ENCODE measurements at places on chromosomes 12 and 14.
A peak's percentile ranks its signal among the peaks of the same experiment; 100 is the strongest.

- DNase-seq = no peak
Observed at GRCh38 chr12:11457996-11458645, 62.8 kb upstream of the PRB2 start.

DNA sequence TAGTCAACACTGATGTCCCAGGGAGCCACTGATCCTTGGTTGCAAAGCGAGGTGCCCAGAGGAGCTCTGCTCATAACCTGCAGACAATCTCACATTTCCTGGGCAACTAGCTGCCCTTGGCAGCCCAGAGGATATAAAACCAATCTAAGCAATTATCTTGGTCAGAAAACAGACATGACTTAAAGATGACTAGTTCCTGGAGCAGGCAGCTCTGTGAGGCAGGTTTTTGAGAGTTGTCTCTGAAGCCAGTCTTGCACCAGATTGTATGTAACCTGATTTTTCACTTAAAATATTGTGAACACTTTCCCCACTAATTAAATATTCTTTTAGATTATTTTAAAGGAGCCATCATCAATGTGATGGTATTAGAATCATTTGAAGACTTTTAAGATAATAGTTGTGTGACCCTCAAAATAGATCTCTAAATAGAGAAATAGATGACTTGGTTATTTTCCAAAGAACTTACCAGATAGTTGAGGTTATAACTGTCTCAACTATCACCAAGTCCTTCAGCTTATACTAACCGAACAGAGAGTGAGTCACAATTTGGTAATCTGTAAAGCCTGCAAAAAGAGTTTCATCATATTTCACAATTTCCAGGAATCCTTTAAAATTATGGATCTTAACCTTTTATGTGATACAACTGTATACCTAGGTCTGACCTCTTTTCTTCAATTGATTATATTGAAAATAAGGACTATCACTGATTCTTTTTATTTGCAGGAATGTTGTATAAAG is 75.9 kb downstream of the LIN7A start:
- DNase-seq = no peak

DNA sequence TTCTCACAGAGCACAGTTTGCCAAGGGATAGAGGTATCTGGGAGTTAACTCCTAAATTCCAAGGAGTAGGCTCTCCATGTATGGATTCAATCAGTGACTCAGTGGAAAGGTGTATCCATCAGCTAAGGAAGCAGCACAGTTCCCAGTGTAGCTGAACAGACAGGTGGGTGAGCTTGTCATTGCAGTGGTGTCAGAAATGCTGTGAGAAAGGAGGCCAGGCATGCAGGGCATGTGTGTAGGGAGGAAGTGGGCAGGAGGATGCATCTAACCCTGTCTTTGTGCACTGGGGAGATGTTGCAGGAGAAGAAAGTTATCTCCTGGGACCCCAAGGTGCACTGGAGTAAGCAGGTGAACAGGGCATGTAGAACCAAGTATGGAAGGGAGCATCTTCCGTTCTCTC is 539.0 kb downstream of the VRK1 start:
- no peak for DNase-seq

- no peak for DNase-seq
Observed at GRCh38 chr12:128191380-128191779, 75.6 kb upstream of the TMEM132C start.

- no peak for DNase-seq
Observed at GRCh38 chr12:52876372-52876771, 27.6 kb upstream of the KRT78 start.

- no peak for DNase-seq
Observed at GRCh38 chr14:53882684-53883083, 73.9 kb downstream of the BMP4 start.

DNA sequence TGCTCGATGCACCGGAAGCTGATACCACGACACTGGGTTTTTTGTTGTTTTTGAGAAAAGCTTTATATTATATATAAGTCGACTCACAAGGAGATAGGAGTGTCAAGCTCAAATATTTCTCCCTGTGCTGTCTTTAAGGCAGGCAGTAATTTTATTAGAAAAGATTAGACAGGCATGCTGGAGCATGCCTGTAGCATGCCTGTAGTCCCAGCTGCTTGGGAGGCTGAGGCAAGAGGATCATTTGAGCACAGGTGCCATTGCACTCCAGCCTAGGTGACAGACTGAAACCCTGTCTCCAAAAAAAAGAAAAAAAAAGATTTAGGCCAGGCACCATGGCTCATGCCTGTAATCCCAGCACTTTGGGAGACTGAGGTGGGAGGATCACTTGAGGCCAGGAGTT is 51.8 kb downstream of the GNS start:
- no peak for DNase-seq

- DNase-seq = no peak
Observed at GRCh38 chr14:28773176-28773575, 6.6 kb downstream of the FOXG1 start.

- peak; percentile 37 for DNase-seq
Observed at GRCh38 chr12:25364529-25365339, 114.0 kb upstream of the KRAS start.

DNA sequence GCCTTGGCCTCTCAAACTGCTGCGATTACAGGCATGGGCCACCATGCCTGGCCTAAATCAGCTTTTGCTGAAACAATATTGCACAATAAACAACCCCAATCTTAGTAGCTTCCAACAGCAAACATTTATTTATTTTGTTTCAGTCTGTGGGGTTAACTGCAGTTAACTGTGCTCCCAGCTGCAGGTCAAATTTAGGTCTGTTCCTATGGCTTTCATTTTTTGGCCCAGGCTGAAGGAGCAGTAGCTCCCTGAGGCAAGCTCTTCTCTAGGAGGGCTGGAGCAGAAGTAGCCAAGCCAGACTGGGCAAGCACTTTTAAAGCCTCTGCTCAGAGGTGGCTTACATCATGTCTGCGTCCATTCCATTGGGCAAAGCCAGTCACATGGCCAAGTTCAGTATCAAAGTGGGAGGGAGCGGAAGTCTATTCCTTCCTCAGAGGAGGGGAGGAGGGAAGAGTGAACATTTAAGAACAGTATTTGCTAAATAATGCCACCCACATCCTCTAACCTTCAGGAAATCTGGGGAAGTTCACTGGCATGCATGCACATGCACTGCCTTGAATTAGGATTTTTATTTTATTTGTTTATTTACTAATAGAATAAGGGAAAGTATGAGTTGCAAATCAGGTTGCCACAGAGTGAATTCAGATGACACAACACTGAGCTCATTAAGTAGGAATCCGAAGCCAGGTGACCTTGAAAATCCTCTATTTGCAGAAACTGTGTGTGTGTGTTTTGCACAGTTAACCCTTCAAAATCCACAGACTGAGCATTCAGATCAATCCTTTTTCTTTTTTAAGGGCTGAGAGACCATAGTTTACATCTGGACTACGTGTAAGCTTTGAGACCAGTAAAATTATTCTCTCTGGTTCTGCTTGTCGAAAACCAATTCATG is 122.0 kb upstream of the SEL1L start:
- no peak for DNase-seq

DNA sequence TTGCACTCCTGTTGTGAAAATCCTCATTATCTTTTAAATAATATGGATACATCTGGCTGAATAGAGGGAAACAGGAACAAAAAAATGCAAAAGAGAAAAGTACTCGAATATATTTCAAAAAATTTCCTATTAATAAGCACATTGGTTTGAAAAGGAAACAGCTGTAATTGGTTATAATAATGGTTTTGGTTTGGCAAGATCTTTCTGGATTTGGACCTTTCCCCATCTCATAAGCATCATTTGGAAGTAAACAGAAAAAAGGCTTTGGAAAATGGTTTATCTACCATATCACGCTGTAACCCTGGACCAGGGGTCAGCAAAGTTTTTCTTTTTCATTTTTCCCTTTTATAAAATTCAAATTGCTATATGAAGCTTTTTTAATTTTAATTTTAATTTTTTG is 2.8 kb upstream of the NINJ2 start:
- DNase-seq = no peak

DNA sequence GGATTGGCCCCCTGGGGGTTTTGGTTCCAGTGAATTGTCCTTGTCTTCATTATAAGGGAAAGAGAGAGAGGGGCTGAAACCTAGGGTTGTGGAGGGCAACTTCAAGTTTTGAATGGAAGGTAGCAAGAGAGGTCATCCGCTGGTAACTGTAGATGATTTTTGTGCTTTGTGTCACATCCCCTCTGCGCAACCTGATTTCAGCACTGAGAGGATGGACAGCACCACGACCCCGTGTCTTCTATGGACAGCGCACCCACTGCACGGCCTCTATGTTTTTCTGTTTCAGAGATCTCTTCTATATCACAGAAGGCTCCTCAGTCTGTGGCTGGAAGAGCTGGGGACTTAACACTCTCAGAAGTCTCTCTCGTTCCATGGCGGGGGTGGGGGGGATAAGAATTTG is 127.0 kb upstream of the RPH3A start:
- peak; percentile 17 for DNase-seq

DNA sequence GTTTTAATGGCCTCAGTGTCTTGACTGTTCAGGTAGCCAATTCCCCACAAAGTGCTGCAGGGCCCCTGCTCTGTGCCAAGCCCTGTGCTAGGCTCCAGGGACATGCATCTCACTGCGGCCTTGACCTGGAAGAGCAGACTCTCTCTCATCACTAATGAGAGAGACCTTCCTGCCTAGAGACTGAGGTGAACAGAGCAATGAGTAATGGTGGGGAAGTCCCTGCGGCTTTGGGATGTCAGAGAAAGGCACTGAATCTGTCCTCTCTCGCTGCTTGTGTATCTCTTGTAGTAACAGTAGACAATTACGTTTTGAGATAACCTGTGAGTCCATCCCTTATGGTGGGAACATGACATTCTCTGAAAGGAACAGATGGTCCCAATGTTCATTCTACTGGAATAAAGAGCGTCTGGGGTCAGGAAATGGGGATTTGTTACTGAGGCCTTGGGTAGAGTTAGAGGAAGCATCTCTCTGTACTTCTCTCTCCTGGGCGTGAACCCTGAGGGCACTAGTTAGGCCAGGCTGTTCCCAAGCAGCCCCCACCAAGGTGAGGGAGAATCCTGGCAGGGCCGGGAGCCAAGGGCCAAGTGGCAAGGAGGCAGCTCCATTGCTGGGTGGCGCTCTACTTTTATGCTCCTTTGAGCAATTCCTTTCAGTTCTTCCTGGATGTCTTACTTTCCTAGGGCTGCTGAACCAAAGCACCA is 13.5 kb downstream of the NFATC4 start:
- no peak for DNase-seq

DNA sequence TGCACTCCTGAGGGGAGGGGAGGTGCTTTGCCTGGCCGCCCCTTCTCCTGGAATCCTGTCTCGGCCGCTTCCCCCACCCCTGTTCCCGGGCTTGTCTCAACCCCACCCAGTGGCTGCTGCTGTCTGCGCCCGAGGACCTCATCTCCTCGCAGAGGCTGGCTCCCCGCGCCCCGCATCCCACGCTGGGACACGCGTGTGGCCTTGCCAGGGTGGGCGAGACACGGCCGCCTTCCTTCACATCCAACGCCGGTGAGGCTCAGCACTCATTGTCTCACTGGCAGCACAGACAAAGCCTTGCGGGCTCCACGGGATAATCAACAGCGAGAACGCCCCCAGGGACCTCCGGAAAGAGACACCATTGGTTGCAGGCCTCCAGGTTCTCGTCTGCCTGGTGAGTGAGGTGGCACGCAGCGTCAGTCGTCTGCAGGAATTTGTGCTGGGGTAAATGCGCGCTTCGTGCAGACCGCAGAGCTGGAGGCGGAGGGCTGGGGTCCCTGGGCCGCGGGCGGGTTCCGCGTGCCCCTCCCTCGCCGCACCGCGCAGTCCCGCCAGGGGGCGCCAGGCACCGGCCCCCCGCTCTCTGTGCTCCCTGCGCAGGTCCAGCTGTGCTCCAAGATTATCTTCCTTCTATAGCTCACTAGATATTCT is 26.8 kb downstream of the CCDC177 start:
- DNase-seq = peak; percentile 29

GRCh38 chr12:2651068-2651965 is 143.5 kb upstream of the FKBP4 start:
- no peak for DNase-seq

- no peak for DNase-seq
Observed at GRCh38 chr12:59142183-59142790, 222.0 kb upstream of the LRIG3 start.

DNA sequence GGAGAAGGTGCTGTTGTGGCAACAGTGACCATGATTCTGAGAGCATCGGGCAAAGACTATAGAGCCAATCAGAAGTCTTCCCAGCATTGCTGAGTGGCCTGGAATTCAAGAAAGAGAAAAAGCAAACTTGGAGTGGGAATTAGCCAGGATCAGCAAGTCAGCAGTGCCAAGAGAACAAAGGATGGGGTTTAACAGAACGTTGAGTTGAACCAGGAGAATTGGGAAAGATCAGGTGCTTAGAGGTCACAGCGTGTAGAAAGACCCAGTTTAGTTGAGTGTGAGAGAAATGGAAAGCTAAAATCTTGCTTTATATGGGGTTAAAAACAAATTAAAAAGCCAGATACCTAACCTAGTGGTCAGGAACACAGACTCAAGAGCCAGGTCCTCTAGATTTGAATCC is 90.5 kb upstream of the DNM1L start:
- no peak for DNase-seq

- no peak for DNase-seq
Observed at GRCh38 chr12:25194214-25194613, 746 bp downstream of the DNAI7 start.

GRCh38 chr12:57242691-57243454 is 8.1 kb downstream of the STAC3 start:
- DNase-seq = peak; percentile 54
